ENCODE measurements at places on chromosomes 4 and X.

DNA sequence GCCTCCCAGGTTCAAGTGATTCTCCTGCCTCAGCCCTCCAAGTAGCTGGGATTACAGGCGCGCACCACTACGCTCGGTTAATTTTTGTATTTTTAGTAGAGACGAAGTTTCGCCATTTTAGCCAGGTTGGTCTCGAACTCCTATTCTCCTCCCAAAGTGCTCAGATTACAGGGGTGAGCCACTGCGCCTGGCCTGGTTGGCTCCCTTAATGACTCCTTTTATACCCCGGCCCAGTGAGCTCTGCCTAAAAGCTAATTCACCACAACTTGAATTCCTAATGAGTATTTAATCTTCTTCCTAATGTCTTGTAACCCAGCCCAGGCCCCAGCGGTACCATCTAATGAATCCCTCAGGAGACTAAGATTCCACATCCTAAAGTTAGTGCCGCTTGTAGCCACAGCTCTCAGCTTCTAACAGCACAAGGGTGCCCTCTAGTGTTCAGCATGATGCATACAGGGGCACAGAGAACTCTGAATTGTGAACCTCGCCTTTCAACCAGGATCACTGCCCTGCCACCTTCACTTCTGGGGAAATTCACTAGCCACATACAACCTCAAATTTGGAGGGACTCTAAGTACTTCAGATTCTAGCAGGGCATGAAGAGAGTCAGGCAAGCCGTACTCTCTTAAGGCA is 89.5 kb downstream of the OR13H1 start:
- DNase-seq: peak; percentile 56

DNA sequence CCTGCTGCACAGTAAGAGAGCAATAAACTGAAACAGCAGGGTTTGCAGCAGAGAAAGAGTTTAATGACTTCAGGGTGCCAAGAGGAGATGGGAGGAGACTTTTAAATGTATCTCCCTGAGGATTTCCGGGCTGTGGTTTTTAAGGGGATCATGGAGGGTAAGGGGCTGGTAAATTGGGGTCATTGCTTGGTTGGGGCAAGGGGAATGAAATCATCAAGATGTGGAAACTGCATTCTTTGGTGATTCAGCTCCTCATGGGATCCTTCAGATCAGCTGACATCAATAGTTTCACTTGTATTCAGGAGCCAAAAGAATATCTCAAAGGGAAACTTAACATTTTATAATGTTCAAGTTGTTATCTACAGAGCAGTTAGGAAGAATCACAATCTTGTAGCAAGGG is 174.3 kb upstream of the ANXA10 start:
- DNase-seq: peak; percentile 35

DNA sequence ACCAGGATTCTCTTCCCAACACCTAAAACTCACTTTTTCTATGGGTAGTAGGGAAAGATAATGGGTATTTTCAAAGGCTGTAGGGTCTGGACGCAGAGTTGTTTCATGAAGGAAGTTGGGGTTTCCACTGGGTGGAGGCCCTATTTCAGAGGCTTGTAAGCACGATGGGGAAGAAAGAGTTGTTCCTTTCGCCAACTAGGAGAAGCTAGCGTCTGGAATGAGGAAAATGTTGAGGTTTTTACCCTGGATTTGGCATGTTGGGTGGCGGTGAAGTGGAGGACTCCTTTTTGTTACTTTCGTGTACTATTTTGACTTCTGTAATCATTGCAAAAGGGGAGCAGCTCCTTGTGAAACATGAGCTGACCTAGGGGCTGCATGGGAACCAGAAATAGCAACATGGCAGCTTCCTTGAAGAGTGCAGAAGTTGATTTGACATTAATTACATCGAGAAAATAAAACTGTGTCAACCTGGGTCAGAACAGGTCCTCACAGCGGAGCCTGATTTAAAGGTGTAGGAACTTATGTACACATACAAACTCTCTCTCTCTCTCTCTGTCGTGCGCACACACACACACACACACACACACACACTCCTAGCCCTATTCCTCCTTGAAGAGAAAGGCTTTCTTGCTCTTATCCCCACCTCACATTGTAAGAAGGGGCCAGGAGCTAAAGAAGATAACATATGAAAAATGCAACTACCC is 19.1 kb downstream of the VSIG4 start:
- DNase-seq: no peak

DNA sequence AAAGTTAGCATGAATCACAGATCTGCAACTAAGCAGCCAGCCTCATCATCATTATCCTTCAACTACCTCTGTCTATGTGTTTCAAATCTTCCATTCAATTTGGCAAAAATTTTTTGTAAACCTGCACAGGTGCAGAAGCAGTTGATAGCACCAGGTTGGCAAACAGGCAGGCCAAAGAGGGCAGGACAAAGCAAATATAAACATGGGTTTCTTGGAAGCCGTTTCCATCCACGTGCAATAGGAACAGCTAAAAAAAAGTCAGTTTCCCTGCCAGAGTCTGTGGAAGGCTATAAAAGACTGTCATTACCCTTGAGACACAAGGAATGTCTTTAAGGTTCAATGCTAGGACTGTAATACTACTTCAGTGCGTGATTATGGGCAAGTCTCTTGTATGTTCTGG is 253.2 kb downstream of the PDHA2 start:
- DNase-seq: no peak

- no peak for DNase-seq
Observed at GRCh38 chrX:68901519-68901918, 72.7 kb downstream of the EFNB1 start.

DNA sequence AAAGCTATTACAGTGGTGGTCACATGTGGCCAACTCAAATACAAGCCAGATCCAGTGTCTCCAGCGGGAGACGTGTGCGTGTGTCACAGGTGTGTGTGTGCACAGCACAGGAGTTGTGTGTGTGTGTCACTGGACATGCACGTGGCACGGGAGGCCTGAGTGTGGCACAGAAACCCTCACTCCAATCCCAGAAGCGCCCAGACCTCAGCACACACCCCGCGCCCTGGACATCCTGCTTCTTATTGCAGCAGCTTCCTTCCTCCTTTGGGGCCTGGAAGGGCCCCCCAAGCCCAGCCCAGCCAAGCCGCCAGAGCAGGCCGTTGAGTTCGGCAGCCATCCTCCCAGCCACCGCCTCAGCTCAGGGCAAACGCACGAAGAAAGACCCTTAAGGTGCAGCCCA is 37.9 kb downstream of the ACOX3 start:
- no peak for DNase-seq

- DNase-seq: no peak
Observed at GRCh38 chr4:79164907-79165610, 160.8 kb downstream of the NAA11 start.

- peak; percentile 42 for DNase-seq
Observed at GRCh38 chrX:3522101-3522650, 175.7 kb upstream of the MXRA5 start.

GRCh38 chrX:16451334-16451733 is 198.6 kb upstream of the S100G start:
- DNase-seq: peak; percentile 8

- peak; percentile 45 for DNase-seq
Observed at GRCh38 chr4:87101543-87102199, 118.7 kb downstream of the KLHL8 start.

- DNase-seq: peak; percentile 59
Observed at GRCh38 chr4:123390846-123391456, 5.6 kb upstream of the SPRY1 start.

- DNase-seq: no peak
Observed at GRCh38 chrX:111283446-111283845, 13.2 kb upstream of the CAPN6 start.

DNA sequence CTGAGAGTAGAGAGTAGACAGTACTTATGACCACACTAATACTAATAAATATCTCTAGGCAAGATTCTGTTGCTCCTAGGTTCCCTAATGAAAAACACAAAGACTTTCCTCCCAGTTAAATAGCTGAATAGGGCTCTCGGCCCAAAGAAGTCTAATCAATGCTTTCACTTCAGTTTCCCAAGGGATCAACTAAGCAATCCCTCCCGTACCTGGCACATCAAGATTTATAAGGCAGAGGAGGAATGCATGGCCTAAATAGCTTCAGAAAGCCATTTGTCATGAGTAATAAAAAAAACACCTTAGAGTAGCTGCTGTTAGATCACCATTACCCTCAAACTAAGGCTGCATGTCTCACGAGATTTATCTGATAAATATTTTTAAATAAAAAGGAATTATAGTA is 56.8 kb upstream of the EXOC1L start:
- no peak for DNase-seq

DNA sequence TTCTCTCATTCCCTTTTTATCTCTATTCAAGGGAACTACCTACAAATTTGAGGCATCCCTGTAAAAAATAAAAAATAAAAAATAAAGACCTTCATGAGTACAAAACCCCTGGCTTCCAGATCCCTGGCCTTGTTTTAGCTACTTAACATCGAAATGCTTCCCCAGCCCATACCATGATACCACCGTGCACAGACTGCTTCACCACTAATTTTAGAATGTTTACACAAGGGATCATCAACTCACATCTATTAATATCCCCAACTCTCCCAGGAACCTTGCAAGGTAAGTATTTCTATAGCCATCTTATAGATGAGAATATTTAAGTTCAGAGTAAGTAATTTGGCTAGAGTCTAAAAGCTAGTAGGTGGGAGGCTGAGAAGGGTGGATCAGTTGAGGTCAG is 51.7 kb downstream of the UCHL1 start:
- no peak for DNase-seq

DNA sequence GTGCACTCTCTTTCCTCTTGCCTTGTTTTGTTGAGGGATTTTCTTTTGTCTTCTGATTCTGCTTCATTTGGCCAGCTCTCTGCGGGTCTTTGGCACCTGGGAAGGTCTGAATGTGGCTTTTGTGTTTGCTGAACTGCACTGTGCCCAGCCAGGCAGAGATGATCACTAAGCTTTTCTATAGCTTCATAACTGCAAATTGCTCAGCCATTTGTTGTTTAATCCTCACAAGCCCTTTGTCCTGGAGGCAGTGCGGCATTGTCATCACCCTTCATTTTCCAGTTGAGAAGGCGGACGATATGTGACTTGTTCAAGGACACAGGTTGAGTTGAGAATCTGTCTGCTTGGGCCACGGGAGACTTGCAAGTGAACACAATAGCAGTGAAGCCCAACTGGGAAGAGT is 46.0 kb upstream of the SFRP2 start:
- DNase-seq: no peak

- DNase-seq: no peak
Observed at GRCh38 chr4:40308528-40309122, 26.5 kb upstream of the CHRNA9 start.

DNA sequence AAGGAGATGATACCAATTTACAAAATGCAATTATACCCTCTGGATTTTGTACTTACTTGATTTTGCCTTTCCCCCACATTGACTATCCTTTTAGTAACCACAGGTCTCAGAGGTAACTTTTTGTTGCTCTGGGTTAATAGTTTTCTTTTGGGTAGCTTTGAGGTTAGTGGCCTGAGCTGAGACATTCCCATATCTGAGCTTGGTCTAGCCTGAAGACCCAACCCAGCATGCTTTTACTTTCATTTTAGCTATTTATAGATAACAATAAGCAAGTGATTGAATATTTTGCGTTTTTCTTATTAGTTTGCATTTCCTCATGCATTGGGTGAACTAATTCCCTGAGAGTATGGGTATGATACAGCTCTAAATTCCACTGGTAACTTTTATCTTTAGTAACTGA is 11.8 kb downstream of the HTN1 start:
- no peak for DNase-seq

GRCh38 chr4:4858527-4859324 is 739 bp upstream of the MSX1 start:
- no peak for DNase-seq

- DNase-seq: peak; percentile 22
Observed at GRCh38 chr4:22385611-22386011, 130.3 kb downstream of the ADGRA3 start.

DNA sequence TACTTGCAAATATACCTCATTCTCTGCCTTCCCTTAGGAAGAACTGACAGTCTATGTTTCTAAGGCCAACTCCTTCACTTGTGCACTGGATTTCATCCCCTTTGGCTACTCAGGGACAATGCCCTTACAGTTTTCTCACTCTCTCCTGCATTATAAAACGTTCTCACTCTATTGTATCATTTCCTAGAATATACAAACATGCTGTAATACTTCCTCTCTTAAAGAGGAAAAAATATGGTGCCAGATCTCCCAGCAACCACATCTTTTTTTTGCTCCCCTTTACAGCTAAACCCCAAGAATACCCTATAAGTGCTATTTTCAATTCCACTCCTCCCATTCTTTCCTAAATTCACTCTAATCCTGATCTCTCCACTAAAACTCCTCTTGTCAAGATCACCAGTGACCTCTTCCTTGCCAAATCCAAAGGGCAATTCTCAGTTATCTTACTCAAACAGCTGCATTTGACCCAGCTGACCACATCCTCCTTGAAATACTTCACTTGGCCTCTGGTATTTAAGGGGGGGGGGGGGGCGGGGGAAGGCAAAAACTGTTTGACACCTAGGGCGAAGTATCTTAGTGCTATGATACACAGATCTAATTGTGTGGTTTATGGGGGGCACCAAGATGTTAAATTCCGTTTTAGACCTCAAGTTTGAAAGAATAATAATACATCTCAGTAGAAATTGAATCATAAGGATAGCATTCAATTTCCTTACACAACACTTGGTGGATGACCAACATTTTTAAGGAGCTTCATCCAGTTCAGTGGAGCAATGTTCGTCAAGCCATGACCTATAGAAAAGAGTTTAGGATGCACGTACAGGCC is 1.6 kb downstream of the RCHY1 start:
- DNase-seq: peak; percentile 53

Data from choroid plexus epithelial cell (primary cell).